ENCODE measurements at places on chromosomes 7 and 10.
A peak's percentile ranks its signal among the peaks of the same experiment; 100 is the strongest.

- DNase-seq: no peak
These were observed 82.7 kb upstream of the GPR22 start for GRCh38 chr7:107387128-107387527.

GRCh38 chr7:103025341-103025740, 49.3 kb downstream of the FBXL13 start:
- no peak for DNase-seq

- peak; percentile 89 for DNase-seq
These were observed 195.4 kb downstream of the SKIDA1 start for GRCh38 chr10:21329995-21330627.

- DNase-seq: no peak
These were observed 42.4 kb upstream of the FGL2 start for GRCh38 chr7:77242068-77242467.

- DNase-seq: no peak
These were observed 510.3 kb downstream of the CNTNAP2 start for GRCh38 chr7:146626912-146627311.

GRCh38 chr10:99835947-99836346, 53.5 kb downstream of the ABCC2 start:
- no peak for DNase-seq

All from GM23248 (cell line).